Activated gamma-delta T cell treated with anti-CD3 and anti-CD28 coated beads, Interleukin-2, amount 50 U/mL, for 16 hours (primary cell): ENCODE measurements at places on chromosomes 7 and 10.

DNA sequence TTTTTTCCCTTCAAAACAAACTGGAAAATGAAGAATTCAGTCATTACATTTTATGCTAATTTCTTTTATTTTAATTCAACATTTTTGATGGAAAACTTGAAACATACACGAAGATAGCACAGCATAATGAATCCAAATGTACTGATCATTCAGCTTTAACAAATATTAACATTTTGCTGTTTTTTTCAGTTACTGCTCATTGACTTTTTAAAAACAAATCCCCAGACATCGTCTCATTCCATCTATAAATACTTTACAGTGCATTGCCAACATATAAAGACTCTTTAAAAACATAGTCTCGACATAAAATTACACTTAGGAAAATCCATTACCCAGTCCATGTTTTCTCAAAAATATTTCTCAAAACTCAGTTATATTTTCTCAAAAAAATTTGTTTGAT is 452.3 kb downstream of the GALNT17 start:
- DNase-seq: no peak

DNA sequence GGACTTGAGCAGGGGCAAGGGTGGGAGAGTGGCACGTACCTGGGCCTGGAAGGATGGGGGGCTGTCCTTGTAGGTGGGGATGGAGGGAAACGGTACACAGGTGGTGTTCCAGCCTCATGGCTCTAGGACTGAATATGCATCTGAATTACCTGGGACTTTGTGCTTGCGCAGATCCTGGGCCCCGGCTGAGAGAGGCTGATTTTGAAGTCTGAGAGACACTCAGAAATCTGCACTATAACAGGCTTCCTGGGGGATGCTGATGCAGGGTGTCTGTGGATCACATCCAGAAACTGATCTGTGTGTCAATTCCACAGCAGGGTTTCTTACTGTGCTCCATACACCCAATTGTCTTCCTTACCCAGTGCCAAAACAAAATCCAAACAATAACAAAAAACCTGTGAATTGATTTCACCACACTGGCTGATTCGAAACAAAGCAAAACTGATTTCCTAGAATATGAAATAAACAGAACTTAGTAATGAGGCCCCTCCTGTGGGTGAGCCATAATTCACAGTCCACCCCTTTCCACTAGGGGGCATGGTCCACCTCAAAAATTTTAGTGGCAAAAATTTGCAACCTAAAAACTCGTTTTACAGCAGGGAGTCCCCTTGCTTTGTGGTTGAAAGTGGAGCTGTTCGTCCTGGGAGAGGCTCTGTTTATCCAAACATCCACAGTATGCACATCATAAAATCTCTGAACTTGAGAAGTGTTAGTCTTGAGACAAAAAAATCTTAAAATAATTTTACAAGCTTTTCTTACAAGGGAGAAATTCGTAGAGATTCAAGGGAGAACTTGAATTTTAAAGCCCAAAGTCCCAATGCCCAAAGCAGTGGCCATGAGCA is 32.0 kb upstream of the PLEKHA1 start:
- DNase-seq: peak; percentile 39

- no peak for DNase-seq
Measured at GRCh38 chr10:77267703-77268675, 369.6 kb downstream of the KCNMA1 start.

DNA sequence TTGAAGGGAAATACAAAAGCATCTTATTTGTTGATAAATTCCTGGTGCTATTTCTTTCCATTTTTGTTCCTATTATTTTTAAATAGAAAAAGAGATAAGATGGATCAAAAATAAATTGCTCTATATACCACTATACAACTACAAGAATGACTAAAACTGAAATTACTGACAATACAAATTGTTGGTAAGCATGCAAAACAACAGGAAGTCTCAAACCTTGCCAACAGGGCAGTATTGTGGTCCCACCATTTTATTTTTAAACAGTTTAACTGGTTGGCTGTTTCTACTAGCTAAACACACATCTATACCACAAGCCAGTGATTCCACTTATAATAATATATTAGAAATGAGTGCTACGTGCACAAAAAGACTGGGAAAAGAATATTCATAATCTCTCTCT is 213.0 kb downstream of the JAZF1 start:
- no peak for DNase-seq

GRCh38 chr10:78130966-78131710 is 97.5 kb downstream of the RPS24 start:
- no peak for DNase-seq

DNA sequence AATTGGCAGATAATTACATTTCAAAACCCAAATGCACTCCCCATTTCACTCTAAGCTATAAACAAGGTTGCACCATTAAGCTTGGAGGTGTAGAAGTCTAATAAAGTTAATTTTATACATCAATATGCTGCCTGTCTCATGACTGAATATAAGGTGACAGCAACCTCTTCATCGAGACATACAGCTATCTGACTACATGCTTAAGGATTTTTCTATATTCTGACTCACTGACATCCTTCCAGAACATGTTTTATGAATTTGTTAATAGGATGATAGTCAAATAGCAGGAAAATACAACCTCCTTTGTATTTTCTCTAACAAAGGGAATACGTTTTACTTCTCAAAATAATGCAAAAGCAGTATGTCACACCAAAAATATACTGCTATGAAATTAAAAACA is 76.6 kb downstream of the NRBF2 start:
- DNase-seq: no peak

DNA sequence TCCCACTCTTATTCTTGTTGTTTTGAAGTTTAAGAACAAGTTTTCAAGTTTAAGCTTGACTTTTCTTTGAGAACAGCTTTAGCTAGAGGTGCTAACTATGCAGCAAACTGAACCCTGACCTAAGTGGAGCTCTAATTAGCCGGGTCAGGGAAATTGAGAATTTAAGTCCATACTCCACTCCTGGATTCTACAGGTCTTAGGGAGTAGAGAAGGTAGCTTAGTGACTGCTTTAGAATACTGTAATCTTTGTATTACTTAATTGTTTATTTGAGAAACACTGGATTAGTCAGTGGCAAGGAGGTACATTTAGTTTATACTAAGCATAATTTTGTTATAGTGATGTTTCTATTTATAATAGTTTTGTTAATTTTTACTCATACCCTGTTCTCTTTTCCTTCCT is 74.6 kb upstream of the STRIP2 start:
- no peak for DNase-seq

GRCh38 chr10:61166065-61166464 is 222.1 kb upstream of the RHOBTB1 start:
- no peak for DNase-seq

- no peak for DNase-seq
Measured at GRCh38 chr7:99679400-99680191, at the start of gene CYP3A5. TSS of gene CYP3A5 (minus strand) at chr7:99679996. CDS start at chr7:99679896, 100 bp downstream.

- DNase-seq: no peak
Measured at GRCh38 chr7:35003679-35004303, 33.5 kb downstream of the DPY19L1 start.
